ENCODE measurements at places on chromosomes 12 and 14.
A peak's percentile ranks its signal among the peaks of the same experiment; 100 is the strongest.

GRCh38 chr14:102497998-102498677 is 11.4 kb downstream of the ANKRD9 start:
- no peak for DNase-seq

DNA sequence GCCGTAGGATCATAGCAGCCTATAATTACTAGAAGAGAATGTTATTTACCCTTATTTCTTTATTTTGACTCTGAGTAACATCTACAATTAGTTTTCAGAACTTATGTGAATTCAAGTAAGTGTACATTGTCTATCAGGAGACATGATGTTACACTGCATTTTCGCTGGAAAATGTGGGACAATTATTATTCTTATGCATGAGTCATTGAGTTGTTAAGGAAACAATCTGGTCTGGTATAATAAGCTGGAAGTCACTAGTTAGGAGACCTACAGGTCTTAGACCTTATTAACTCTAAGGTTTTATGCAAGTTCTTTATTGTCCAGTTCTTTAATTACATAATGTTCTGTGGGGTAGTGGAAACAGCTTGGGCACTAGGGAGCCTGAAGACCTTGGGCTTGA is 5.8 kb downstream of the KTN1 start:
- peak; percentile 41 for DNase-seq

DNA sequence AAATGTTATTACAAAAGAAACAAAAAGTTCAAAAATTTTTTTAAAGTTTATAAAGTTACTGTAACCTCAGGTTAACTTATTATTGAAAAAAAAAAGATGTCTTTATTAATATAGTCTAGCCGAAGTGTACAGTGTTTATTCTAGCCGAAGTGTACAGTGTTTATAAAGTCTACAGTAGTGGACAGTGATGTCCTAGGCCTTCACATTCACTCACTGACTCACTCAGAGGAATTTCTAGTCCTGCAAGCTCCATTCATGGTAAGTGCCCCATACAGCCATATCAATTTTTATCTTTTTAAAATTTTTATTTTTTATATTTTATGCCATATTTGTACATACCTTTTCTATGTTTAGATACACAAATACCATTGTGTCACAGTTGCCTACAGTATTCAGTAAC is 10.4 kb downstream of the ATG2B start:
- DNase-seq, result peak; percentile 3

GRCh38 chr12:49413796-49414195 is 46.5 kb downstream of the SPATS2 start:
- DNase-seq, result no peak

DNA sequence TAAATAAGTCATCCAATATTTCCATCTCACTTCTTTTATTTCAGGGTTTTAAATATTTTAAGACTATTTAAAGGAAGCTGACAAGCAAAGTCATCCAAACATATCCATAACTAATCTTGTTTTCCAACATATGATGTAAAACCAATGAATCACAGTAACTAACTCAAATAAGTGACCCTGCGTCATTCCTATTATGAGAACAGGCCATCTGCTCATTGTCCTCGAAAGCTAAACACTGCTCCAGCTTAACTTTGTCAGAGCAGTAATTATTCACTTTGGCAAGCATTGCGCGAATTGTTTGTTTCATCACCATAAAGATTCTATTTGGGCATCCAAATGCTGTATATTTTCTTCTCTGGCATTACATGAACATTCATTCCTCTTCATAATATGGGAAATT is 99.1 kb downstream of the CAPZA3 start:
- no peak for DNase-seq

DNA sequence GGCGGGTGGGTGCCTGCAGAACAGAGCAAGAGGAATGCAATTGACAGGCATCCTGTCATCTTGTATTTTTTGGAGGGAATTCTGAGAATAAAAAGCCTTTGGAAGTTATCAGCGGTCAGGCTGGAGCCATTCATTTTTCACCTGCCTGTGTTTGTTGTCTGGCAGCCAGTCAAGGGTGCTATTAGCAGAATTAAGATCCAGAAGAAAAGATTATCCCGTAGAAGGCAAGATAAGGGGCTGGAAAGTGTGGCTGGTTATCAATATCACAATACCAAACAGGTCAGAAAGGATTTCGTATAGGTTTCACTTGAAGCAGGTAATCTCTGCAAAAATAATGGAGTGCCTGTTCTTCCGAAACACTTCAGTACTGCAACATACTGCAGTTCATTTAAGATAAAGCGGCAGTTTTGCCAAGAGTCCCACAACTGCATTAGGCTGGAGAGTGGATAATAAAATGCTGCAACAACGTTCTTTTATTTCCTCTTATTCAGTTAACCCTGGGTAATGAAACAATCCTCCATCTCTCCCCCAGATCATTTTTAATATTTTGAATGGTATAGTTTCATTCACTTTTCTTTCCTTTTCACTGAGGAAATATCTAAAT is 171.2 kb upstream of the CDKN3 start:
- no peak for DNase-seq

DNA sequence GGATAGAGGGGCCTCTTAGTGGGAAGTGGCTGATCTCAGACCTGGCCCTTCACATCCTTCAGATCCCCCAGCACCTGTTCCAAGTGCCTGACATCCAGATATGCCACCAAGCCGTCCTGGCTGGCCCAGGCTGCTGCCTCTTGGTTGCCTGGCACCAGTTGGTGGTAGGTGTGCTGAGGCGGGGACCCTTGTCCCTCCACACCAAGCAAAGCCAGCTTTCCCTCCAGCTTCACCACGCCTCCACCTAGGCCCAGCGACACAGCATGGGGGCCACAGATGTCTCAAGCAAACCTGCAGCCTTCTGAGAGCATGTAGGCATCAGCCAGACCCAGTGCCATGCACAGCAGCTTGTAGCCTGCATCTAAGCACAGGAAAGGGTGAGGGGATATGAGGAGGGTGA is 3.5 kb upstream of the CD63 start:
- DNase-seq, result no peak

- no peak for DNase-seq
Measured at GRCh38 chr12:106341086-106341877, 16.3 kb upstream of the POLR3B start.

DNA sequence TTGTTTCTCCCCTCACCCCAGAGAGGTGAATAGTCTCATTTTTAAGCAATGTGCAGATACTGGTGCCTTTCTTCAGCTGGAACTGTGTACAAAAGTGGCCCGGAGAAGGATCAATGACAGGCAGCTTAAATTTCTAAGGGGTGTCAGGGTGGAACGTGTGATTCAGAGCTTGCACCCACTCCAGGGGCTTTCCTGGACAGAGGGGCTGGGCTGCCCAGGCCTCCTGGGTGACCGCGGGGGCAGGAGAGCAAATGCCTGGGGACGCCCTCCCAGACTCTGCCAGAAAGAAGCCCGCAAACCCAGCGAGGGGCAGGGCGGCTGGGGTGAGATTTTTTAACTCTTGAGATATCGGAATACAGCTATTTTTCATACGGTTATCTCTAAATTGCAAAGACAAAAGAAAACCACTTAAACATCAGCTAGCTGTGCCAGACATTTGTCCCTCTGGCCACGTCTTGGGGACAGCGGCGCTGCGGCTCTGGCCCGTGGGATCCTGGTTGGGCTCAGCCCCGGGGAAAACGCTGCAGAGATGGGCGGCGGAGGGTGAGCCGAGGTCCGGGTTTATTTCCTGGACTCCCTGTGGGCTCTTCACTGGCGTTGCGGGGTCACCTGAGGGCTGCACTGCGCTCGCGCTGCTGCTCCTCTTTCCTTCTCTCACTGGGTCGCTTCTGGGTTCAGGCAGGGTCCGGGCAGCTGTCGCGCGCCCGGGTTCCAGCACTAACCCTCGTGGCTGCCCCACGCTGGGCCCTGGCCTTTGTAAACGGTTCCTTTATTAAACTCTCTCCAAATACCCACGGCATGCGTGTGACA is 35.8 kb downstream of the NFKBIA start:
- DNase-seq, result peak; percentile 75

DNA sequence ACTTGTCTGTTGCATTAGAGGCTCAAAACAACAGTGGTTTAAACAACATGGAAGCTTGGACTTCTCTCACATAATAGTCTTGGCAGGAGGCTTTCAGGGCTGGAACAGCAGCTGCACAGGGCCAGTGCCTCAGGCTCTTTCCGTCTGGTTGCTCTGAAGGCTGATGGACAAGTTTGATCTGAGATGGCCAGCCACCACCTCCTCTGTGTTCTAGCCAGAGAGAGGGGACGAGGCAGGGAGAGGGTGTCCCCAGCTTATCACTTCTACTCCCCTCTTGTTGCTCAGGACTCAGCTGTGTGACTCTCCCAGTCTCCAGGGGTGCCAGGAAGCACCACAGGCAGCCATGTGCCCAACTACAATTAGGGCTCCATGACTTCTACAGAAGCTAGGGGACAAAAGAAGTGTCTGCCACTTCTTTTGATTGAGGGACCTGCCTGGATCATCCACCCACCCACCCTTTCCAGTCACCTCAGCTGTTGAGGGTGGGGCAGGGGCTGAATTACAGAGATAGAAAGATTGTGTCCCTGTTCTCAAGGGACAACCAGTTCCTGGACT is 46.6 kb downstream of the SMIM41 start:
- no peak for DNase-seq

GRCh38 chr14:34275078-34275477 is 187.0 kb downstream of the SPTSSA start:
- no peak for DNase-seq

- DNase-seq, result peak; percentile 58
Measured at GRCh38 chr12:56014205-56014604, 6.6 kb upstream of the IKZF4 start.

GRCh38 chr12:9118158-9118557 is 2.4 kb upstream of the A2M start:
- DNase-seq, result no peak

DNA sequence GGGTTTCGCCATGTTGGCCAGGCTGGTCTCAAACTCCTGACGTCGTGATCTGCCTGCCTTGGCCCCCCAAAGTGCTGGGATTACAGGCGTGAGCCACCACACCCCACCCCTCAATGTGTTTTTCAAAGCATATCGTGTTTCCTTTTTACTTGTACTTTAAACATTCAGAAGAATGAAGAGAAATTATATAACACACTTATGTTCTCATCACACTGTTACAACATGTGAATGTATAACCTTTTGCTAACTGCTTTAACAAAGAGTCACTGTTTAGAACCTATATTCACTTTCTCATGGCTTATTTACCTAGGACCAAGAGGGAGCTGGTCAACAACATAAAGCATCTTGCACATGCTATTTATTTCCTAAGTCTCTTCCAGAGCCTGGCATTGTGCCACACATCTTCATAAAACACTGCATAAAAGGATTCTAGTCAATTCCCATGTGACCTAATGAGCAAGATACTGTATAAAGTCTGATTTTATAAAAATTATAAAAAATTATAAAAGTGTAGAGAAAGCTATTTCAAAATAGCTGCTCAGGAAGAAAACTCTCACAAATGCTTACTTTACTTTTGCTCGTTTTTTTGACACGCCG is 16.0 kb upstream of the ACTR6 start:
- DNase-seq, result no peak

DNA sequence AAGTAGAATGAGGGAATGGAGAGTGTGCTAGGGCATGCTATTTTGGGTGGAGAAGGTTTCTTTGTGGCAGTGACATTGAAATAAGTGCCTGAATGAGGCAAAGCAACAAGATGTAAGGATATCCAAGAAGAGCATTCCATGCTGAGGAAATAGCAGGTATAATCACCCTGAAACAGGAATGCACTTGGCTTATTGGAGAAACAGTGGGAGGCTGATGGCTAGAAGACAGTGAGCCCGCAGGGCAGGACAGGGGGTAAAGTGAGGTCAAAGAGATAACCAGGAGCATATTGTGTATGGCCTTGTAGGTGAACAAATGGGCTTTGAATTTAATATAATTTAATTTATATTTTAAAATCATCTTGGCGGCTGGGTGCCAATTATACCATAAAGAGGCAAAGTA is 877.0 kb downstream of the DIO2 start:
- no peak for DNase-seq

- no peak for DNase-seq
Measured at GRCh38 chr12:75257510-75257909, 47.9 kb upstream of the KCNC2 start.

DNA sequence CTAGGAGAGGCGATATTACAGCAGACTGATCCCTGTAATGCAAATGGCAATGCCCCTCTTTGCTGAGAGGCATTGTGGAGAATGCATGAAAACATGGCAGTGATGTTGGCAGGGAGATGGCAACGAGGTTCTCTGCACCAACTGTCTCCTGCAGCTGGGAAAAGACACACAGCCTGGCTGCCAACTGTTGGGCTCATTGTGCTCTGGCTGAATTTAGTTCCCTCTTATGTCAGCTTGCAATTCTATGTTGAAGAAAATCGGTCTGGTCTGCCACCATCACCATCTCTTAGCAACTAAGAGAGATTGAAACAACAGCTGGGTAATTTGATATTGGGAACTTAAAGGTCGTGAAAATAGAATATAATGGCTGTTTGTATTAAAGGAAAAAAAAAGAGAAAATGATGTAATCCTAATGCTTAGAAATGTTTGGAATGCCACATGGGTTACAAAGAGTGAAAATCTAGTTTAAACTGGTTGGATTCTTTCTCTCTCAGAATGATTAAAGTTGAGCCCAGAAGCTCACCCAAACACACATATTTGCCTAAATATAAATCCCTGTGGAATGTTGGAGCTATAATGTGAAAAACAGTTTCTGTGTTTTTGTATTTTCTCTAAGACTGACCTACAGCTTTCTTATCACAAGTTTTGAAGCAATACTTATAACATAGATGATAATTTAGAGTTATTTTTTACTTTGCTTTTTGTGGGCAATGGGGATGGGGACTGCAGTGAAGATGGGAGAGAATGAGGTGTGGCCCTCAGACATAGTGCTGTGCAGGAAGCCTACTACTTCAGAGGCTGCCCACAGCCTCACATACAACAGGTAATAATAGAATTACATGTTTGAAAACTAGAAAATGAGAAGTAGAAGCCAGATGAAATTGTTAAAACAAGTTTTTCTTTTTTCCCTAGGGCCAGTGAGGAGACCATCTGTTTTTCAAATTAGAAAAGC is 143.7 kb downstream of the AKAP6 start:
- DNase-seq, result peak; percentile 67

- no peak for DNase-seq
Measured at GRCh38 chr12:129973236-129973961, 69.6 kb upstream of the TMEM132D start.

GRCh38 chr14:28763751-28764256 is 2.8 kb upstream of the FOXG1 start:
- DNase-seq, result no peak

- no peak for DNase-seq
Measured at GRCh38 chr12:124940143-124940392, 25.6 kb upstream of the UBC start.

DNA sequence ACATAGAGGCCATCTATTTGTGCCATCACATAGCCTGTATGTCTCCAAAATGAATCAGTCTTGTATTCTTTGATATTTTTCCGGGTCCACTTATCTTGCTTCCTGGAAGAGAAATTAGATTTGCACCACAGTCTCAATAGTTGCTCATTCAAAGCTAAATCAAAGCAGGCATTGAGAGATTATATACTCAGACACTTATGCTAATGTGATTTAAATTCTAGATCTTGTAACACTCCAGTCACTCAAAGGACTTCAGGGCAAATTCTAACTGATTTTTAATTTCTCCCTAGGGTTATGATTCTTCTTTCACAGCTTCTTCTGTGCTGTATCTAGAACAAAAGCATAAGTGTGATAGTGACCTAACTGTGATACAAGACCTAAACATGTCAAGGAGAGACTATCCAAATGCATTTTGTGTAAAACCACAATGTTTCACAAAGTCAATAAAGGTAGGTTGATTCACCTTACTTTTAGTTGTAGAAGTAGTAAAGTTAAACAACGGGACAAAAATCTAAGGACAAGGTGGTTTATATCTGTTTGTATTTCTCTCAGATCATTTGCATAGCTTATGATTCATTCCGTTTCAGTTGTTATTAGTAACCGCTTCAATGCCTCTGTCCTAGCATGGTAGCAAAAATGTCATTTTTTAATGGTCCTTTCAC is 26.8 kb downstream of the PLBD1 start:
- DNase-seq, result peak; percentile 33

Data from kidney tubule cell (primary cell).